Heart left ventricle (tissue), 16 donors: ENCODE measurements at places on chromosomes 1 and 21.

DNA sequence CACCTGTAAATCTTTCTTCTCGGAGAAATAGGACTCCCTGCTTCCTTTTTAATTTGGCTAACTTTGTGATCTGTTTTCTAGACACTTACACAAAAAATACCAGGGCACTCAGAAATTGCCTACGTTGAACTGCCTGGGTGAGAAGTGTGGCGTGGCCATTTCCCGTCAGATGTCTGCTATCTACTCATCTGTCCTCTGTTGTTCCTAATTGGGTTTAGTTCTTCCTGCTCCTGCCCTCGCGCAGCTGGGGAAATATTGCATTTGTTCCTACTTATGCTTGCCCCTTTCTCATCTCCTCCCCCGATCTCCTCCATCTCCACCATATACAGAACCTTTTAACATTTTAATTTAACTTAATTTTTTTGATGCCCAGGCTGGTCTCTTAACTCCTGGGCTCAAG is 55.1 kb downstream of the CD58 start:
- peaks cover 19% of the 10 kb centered on the region for H3K4me1 ChIP-seq
- no peak overlapping the region for H3K27ac ChIP-seq
- no peak for DNase-seq

DNA sequence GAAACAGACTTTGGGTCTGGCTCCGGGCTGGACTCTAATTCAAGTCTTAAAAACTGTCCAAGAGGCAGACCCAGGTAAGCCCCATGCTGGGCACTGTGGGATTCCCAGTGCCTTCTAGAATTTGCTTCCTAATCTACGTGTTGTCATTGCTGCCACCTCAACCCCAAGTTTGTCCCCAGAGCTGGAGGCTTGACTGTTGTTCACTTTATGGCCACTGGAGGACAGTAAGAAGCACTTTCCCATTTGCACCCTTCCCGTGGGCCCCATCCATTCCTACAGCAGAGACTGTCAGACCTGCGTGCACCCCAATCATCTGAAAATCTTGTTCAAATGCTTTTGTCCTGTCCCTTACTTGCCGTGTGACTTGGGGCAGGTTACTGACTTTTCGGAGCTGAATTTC is 29.4 kb upstream of the VASH2 start:
- H3K27ac ChIP-seq: no peak overlapping the region
- H3K4me1 ChIP-seq: peaks cover 7% of the 10 kb centered on the region
- H3K4me3 ChIP-seq: no peak overlapping the region
- no peak for DNase-seq

GRCh38 chr1:185960422-185961321 is 226.5 kb downstream of the HMCN1 start:
- H3K27ac ChIP-seq: peak overlapping the region; percentile 36
- H3K36me3 ChIP-seq: no peaks in the 10 kb centered on the region
- DNase-seq: peak; percentile 36

DNA sequence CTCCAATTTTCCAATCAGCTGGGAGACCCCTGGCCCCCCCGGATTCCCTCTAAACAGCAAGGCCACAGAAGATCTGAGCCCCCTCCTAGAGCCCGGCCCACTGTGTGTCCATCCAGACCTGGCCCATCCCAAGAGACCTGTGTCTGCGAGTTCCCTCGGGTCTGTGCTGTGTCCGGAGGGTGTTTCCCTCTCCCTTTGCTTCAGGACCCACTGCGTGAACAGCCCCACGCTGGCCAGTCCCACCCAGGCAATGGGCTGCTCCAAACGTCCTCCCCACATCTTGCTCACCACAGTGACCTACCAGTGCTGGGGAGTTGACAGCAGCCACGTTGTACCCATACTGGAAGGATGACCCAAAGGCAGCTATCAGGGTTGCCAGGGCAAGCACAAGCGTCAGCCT is 11.6 kb downstream of the SLC2A5 start:
- H3K36me3 ChIP-seq: no peaks in the 10 kb centered on the region
- no peak overlapping the region for H3K4me3 ChIP-seq
- H3K27me3 ChIP-seq: no peaks in the 10 kb centered on the region
- DNase-seq: no peak
- no peak overlapping the region for H3K27ac ChIP-seq

DNA sequence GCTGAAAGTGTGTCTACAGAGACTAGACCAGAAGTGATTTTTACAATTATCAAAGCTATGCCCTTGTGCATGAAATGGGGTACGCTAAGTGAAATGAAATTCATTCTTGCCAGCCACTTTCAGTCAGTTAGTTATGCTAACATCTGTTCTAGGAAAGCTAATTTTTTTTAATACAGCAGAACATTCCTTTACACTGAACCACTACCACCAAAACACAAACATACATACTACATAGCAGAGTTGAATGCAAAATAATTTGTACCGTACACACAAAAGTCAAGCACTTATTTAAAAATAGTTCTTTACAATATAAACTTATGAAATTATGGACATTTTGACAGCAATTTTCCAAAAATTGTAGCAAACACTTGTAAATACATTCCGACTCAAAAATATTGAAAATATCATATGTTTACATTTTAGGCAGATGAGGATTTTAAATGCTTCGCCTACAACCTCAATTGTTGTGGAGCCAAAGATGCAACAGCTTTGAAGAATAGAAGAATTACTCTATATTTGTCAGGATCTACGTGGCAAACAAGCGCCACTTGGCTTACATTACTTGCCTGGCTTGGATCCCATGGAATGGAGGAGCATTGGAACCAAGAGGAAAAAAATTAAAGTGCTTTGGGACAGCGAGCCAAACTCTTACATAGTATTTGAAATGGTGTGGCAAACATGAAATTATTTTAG is 30.6 kb downstream of the WLS start:
- H3K36me3 ChIP-seq: no peaks in the 10 kb centered on the region
- DNase-seq: no peak
- H3K27me3 ChIP-seq: no peaks in the 10 kb centered on the region
- H3K4me3 ChIP-seq: no peak overlapping the region
- peaks cover 78% of the 10 kb centered on the region for H3K4me1 ChIP-seq

- no peak overlapping the region for H3K27ac ChIP-seq
- peak; percentile 43 for DNase-seq
- peaks cover 7% of the 10 kb centered on the region for H3K27me3 ChIP-seq
- no peaks in the 10 kb centered on the region for H3K36me3 ChIP-seq
Measured at GRCh38 chr1:6488602-6489382, 2.7 kb downstream of the PLEKHG5 start.

DNA sequence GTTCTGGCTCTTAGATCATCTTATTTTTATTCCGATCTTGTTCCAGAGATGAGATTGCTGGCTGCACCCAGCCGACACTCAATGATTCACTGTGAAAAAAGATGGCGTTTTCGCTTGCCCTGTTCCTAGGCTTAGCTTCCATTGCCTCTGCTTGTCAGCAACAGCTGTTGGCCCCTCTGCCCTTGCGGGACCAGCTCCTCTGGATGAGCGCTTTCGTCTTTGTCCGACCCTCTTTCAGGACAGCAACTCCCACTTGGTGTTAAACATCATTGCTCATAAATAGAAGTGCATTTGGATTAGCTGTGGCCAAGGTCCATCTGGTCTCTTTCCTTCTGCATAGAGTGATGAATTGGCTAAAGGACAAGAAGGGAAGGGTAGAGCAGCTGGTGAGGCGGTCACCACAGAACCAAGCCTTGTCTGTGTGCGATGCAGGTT is 43.5 kb upstream of the SCCPDH start:
- H3K4me1 ChIP-seq: peaks cover 25% of the 10 kb centered on the region
- H3K4me3 ChIP-seq: no peak overlapping the region
- DNase-seq: no peak
- no peaks in the 10 kb centered on the region for H3K36me3 ChIP-seq
- no peaks in the 10 kb centered on the region for H3K27me3 ChIP-seq
- peak overlapping the region; percentile 27 for H3K27ac ChIP-seq

GRCh38 chr1:84698151-84699110 is 8.2 kb upstream of the SSX2IP start:
- H3K27me3 ChIP-seq: no peaks in the 10 kb centered on the region
- no peaks in the 10 kb centered on the region for H3K4me1 ChIP-seq
- no peak overlapping the region for H3K27ac ChIP-seq
- DNase-seq: no peak
- no peaks in the 10 kb centered on the region for H3K36me3 ChIP-seq

GRCh38 chr1:205569411-205570172 is 62.2 kb downstream of the ELK4 start:
- DNase-seq: peak; percentile 22
- H3K36me3 ChIP-seq: no peaks in the 10 kb centered on the region
- H3K4me1 ChIP-seq: no peaks in the 10 kb centered on the region
- peaks cover 26% of the 10 kb centered on the region for H3K27me3 ChIP-seq

DNA sequence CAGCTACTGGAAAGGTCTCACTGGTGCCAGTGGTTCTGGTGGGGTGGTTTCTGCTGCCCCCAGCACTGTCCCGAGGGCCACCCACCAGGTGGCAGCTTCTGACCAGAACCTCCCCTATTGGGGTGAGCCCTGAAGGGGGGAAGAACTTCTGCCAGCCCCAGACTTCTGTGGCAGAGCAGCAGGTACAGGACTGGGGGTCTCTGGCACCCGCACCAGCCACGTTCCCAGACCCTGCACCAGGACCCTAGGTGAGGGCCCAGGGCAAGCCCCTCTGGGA is 1.6 kb downstream of the PUSL1 start:
- no peaks in the 10 kb centered on the region for H3K27me3 ChIP-seq
- peaks cover 29% of the 10 kb centered on the region for H3K4me1 ChIP-seq
- no peak overlapping the region for H3K27ac ChIP-seq
- no peak overlapping the region for H3K4me3 ChIP-seq
- no peak for DNase-seq
- peaks cover 50% of the 10 kb centered on the region for H3K36me3 ChIP-seq

DNA sequence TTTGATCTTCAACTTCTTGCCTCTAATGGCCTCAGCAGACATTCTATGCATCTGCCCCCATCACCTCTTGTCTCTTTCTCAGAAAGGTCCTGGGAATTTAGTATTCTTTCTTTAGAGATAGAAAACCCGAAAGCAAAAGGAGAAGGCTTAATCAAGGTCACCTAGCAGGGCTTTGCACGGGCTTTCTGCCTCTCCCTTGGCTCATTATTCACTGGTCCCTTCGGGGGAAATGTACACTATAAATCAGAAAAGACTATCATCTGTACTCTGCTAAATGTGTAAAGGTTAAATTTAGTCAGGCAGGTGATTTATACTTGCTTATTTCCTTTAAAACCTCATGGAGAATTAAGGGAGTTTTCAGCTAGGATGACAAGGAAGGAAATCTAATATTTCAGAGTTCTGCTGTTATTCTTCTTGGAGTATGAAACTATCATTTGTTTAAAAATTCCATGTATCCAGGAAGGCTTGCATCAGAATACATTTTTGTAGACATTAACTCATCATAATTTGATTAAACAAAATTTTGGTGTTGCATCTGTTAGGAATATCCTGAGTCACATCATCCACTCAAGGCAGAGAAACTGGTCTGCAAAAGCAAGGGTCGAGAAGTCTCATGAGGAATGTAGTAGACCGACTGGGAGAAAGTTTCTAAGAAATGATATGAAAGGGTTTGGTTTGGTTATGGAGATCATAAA is 124.6 kb downstream of the GABPA start:
- DNase-seq: no peak
- no peaks in the 10 kb centered on the region for H3K27me3 ChIP-seq
- H3K4me1 ChIP-seq: no peaks in the 10 kb centered on the region
- no peak overlapping the region for H3K27ac ChIP-seq
- no peaks in the 10 kb centered on the region for H3K36me3 ChIP-seq
- no peak overlapping the region for H3K4me3 ChIP-seq

- no peaks in the 10 kb centered on the region for H3K27me3 ChIP-seq
- no peaks in the 10 kb centered on the region for H3K36me3 ChIP-seq
- no peak for DNase-seq
- no peaks in the 10 kb centered on the region for H3K4me1 ChIP-seq
Measured at GRCh38 chr1:29548091-29548490, 311.8 kb downstream of the PTPRU start.

GRCh38 chr1:188769181-188769580 is 1708.5 kb downstream of the BRINP3 start:
- DNase-seq: no peak
- no peaks in the 10 kb centered on the region for H3K27me3 ChIP-seq
- H3K4me1 ChIP-seq: no peaks in the 10 kb centered on the region

GRCh38 chr1:116817582-116818064 is 63.4 kb downstream of the CD2 start:
- H3K27me3 ChIP-seq: no peaks in the 10 kb centered on the region
- no peak overlapping the region for H3K4me3 ChIP-seq
- no peaks in the 10 kb centered on the region for H3K4me1 ChIP-seq
- H3K27ac ChIP-seq: no peak overlapping the region
- DNase-seq: no peak

DNA sequence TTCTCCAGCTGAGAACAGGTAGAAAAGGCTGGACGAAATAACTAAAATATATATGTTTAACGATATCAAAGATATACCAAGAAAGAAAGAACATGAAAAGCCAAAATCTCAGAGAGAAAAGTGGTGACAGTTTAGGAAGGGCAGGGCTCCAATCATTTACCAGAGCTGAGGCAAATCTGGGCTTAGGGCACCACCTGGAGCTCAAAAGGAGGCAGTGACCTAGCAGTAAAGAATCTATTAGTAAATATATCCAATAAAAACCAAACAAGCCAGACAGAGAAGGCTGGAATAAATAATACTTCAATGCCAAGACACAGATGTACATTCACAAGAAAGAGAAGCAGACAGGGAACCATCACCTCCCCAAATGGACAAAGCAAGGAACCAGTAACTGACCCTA is 43.5 kb downstream of the CHIA start:
- no peaks in the 10 kb centered on the region for H3K27me3 ChIP-seq
- H3K36me3 ChIP-seq: no peaks in the 10 kb centered on the region
- no peak overlapping the region for H3K4me3 ChIP-seq
- no peak overlapping the region for H3K27ac ChIP-seq

GRCh38 chr1:205470131-205470530 is 14.3 kb upstream of the BLACAT1 start:
- no peaks in the 10 kb centered on the region for H3K36me3 ChIP-seq
- DNase-seq: no peak
- no peak overlapping the region for H3K27ac ChIP-seq
- H3K4me1 ChIP-seq: no peaks in the 10 kb centered on the region

DNA sequence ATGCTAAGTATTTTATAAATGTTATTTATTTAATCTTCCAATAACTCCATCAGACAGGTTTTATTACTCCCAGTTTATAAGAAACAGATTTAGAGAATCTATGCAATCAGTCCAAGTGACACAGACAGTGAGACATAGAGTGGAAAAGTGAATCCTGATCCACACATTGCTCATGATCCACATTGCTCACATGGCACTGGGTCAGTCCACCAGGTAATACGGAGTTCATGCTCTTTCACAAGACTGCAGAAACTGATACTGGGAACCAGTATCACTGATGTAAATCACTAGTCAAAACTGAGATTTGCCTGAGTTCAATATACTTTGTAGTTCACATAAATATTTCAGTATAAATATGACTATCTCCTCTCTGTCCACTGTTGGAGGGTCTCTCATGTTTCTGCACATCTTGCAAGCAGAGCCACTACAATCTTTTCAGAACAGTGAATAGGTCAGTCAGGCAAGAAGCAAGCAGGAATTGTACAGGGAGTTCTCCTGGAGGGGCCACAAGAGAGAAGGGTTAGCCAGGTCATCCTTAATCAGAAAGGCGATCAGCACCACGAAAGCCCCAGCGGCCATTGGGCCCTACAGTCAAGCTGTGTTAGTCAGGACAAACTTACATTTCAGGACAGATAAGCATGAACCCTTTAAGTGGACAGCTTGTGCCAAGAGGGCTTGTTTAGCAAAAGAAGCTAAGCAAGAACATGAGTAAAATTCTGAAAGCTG is 275.4 kb upstream of the NR5A2 start:
- H3K4me1 ChIP-seq: no peaks in the 10 kb centered on the region
- DNase-seq: no peak
- no peaks in the 10 kb centered on the region for H3K36me3 ChIP-seq
- no peak overlapping the region for H3K4me3 ChIP-seq

- H3K27ac ChIP-seq: no peak overlapping the region
- no peak overlapping the region for H3K4me3 ChIP-seq
- no peaks in the 10 kb centered on the region for H3K27me3 ChIP-seq
- DNase-seq: no peak
Measured at GRCh38 chr1:188065917-188066316, 1237.2 kb downstream of the PLA2G4A start.
